ENCODE measurements at places on chromosomes 5 and 9.

GRCh38 chr5:129377504-129377903 lies 82.6 kb upstream of the ADAMTS19 start:
- no peak for DNase-seq

DNA sequence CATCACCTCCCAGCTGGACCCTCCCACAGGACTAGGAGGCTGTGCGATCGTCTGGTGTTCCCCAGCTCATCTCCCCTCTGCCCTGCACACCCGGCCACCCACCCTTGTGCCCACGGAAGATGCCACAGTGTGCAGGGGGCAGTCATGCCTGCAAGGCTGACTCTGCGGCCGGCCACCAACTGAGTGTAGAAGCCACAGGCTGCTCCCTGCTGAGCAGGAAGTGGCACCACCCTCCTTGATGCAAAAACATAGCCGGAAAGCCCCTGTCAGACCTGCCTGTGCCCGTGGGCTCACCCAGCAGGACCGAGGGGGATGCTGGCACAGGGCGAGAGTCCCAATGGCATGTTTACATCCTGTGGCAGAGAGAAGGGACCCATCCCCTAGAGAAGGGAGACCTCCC lies 40.3 kb upstream of the SLC12A7 start:
- DNase-seq = no peak

DNA sequence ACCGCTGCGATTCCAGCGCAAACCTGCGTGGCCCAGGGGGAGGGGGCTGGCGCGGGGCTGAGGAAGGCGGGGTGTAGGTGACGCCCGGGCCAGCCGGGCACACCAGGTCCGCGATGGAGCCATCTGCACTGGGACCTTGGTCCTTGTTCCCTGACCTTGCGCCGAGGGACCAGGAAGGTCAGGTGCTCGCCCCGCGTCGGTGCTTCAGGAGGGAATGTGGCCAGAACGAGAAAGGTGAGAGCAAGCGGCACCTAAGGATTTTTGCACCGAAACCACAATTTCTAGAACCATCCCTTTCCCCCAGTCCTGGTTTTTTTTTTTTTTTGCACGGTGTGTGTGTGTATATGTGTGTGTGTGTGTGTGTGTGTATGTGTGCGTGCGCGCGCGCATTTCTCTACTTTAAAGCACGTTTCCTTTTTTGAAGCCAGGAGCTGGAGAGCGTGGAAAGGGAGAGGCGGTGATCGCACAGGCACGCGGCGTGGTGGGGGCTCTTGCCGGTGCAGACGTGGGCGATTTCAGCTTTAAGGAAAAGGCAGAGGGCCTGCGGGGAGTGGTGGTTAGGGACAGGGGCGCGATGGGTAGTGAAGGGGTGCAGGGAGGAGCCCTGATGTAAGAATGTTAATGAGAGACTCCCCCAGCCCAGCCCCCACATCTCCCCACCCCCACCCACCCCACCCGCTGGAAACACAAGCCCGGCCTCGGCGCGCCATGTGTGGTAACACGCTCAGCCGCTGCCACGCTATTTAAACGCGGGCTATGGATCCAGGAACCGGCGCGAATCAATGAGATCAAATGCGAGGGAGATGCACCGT lies at the start of gene NPR3:
TSS of gene NPR3 (plus strand) at position 772 of the 812 bp plus-strand sequence. CDS start 456 bp downstream, outside the sequence.
- DNase-seq = no peak

DNA sequence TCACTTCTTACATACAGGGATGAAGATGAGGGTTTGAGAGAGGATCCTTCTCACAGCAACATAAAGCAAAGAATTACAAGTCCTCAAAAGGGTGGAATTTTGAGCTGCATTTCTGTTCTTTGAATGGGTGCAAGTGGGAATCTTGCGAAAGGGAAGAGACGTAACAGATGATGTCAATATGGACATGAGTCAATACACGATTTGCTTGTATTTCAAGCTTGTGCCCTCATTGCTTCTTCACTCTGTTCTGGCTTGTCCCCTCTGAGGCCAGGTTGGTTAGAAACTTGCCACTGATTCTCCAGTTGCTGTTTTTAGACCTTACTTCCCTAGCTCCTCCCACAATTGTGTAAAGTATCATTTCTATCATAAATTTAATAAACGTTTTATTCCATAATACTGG lies 104.8 kb upstream of the CLINT1 start:
- no peak for DNase-seq

DNA sequence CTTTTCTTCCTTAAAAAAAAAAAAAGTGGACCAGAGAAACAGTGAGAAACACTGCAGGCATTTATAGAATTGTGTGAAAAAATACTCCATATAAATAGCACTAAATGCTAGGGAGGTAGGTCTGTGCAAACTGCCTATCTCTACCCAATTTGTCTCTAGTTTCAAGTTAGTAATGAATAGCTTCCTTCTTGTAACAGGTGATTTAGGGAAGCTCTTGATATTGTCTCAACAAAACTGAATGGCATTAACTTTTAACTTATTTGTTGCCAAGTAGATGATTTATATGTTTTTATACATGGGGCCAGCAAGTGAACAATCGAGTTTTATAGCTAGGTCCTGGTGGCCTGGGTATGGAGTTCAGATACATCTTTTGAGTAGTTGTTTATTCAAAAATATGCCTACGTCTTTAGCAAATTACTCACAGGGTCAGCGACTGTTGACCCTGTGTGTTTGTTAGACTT lies 283.6 kb downstream of the NR3C1 start:
- DNase-seq = no peak

GRCh38 chr5:73419465-73420390 lies 28.8 kb downstream of the FOXD1 start:
- peak; percentile 69 for DNase-seq

DNA sequence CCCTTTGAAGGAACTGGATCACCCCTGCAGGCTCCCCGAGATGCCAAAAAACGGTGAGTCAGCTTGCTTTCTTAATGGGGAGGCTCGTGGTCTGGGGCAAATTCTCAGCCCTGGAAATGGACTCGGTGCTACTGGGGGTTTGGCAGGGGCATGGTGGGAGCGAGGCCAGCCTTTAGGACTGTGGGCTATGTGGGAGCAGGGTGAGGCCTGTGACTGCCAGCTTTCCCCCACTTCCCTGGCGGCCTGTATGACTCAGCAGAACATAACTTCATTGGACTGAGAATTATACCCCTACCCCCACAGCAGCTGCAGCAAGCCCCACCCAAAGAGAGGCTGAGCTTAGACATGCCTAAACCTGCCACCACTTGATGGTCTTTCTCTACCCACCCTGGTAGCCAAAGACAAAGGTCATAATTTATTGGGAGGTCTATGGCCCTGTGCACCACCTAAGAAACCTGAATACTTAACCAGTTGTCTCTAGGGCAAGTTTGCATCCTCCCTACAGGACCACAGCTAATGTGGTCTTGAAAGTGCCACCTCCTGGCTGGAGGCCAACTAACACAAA lies 325.3 kb downstream of the TLE1 start:
- no peak for DNase-seq

DNA sequence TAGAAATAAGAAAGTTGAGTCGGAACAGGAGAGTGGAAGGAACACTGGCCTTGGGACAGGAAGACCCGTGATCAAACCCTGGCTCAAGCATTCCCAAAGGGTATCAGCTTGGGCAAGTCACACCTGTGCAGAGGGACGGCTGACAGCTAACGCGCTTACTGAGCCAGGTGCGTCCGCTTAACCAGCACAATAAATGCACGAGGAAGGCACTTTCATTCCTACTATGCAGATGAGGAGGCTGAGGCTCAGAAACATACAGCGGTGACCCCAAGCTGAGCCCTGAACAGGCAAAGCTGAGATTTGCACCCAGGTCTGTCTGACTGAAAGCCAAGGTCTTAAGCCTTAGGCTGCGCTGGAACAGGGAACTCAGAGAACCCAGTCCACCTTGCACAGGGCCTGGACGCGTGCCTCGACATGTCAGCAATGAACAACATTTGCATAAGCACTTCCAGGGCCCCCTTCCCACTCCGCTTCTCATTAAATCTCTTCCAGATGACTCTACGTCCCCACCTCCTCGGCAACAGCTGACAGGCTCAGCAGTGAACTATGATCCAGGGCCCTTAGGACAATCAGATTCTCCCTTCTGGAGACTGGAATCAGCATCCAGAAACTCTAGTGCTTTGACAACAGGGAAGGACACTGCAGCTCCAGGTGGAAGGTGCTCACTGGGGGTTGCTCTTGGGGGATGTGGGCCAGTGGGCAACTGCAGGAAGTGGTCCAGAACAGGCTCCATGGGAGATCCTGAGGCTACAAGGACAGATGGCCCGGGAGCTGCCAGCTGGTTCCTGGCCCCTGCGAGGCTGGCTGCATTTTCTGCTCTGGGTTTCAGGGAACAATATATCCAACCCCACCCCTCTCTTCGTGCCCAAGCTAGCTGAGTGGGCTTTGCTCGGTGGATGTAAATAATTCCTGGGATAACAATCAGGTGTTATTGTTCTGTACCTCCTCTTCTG lies 35.2 kb downstream of the SH3PXD2B start:
- DNase-seq = no peak

- no peak for DNase-seq
Observed at GRCh38 chr5:58999804-59000203, 416.9 kb downstream of the RAB3C start.

GRCh38 chr5:130870691-130871090 lies 294.4 kb downstream of the HINT1 start:
- DNase-seq = no peak

DNA sequence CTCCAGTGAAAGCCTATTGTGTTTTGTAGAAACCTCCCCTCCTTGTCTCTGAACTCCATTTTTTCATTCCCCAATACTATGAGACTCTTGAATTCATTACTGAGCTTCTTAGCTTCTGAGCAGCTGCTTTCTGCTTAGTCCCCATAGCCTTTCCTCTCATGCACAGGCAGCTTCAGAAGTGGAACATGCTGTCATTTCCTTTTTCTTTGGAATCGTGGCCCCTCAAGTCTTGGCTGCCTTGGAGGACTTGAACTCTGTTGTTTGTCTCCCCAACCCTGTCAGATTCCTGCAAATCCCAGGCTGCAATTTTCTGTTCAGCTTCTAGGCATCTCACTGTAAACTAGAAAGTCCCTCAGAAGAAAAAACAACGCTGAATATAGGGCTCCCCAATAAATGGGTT lies 268.5 kb downstream of the ARRDC3 start:
- no peak for DNase-seq
